ENCODE measurements at places on chromosomes 1 and 21.

GRCh38 chr1:59985911-59986515, 59.4 kb upstream of the CYP2J2 start:
- DNase-seq, result no peak

GRCh38 chr21:14526199-14526598, 19.9 kb downstream of the SAMSN1 start:
- DNase-seq, result no peak

GRCh38 chr1:112472142-112472541, 36.6 kb upstream of the WNT2B start:
- DNase-seq, result no peak

GRCh38 chr1:25837262-25837875, 17.6 kb downstream of the MTFR1L start:
- no peak for DNase-seq

DNA sequence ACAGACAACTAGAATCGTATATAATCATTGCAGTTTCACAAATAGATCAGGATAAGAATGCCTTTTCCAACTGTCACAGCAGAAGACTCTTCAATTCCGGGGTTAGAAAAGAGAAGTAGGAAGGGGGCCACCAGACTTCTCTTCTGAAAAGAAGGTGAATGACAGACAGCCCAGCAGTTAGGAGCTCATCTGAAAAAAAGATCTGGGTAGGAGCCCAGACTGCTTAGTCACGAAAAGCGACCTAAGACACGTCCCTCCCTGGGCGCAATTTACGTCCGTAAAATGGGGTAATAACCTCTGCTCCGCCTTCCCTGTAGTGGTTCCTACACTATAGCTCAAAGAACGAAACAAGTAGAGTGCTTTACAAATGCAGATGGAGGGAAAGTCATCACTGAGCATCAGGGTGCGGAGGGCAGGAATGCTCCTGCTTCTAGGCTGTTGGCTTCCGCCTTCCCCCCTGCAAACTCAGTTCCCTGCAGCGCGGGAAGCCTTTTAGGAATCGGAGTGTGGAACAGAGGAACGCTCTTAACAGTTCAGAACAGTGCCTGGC, 582 bp downstream of the ORC1 start:
- peak; percentile 41 for DNase-seq

- no peak for DNase-seq
These were observed 18.9 kb downstream of the NPR1 start for GRCh38 chr1:153697191-153698019.

DNA sequence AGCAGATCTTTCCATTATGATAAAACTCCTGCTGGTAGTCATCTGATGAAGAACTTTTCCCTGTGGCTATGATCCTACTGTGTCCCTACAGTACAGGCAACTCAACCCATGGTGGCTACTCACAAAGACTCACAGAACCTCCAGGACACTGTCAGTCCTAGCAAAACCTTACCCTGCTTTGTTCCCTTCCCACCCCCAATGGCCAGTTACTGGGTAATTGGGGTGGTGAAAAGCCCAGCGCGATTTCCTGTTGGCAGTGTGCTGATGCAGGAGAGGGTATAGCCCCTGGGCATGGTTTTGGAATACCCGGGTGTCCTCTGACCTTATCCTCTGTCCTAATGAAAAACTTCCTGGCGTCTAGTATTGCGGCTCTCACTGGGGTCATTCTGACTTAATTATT, 533 bp upstream of the RGL1 start:
- DNase-seq, result no peak

DNA sequence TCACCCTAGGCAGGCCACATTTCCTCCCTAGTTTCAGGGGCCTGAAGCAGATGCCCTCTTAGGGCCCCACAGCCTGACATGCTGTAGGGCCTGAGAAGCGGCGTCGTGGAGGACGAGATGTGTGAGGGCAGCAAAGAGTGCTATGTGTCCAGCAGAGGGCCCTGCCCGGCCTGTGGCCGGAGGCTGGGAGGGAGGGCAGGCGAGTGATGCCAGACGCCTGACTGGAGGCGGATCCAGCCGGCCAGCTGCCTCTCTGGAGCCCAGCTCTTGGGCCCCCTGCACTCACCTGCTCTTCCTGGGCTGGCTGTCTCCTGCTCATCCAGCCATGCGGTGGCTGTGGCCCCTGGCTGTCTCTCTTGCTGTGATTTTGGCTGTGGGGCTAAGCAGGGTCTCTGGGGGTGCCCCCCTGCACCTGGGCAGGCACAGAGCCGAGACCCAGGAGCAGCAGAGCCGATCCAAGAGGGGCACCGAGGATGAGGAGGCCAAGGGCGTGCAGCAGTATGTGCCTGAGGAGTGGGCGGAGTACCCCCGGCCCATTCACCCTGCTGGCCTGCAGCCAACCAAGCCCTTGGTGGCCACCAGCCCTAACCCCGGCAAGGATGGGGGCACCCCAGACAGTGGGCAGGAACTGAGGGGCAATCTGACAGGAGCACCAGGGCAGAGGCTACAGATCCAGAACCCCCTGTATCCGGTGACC, at the start of gene GPR37L1:
Gene GPR37L1, plus strand, starts transcription at position 279 of the 697 bp plus-strand sequence. Its CDS starts 47 bp downstream, at position 326.
- no peak for DNase-seq

GRCh38 chr1:235730007-235730406, 80.4 kb upstream of the GNG4 start:
- no peak for DNase-seq

GRCh38 chr1:207181847-207182246, 77.8 kb downstream of the C4BPA start:
- DNase-seq, result no peak

- no peak for DNase-seq
These were observed 102.6 kb downstream of the GPATCH2 start for GRCh38 chr1:217528271-217528670.

GRCh38 chr1:175317779-175318178, 125.2 kb upstream of the KIAA0040 start:
- DNase-seq, result no peak

- peak; percentile 7 for DNase-seq
These were observed 4.6 kb downstream of the CHD1L start for GRCh38 chr1:147246910-147247655.

GRCh38 chr1:40143891-40144575, 17.2 kb upstream of the RLF start:
- peak; percentile 69 for DNase-seq

DNA sequence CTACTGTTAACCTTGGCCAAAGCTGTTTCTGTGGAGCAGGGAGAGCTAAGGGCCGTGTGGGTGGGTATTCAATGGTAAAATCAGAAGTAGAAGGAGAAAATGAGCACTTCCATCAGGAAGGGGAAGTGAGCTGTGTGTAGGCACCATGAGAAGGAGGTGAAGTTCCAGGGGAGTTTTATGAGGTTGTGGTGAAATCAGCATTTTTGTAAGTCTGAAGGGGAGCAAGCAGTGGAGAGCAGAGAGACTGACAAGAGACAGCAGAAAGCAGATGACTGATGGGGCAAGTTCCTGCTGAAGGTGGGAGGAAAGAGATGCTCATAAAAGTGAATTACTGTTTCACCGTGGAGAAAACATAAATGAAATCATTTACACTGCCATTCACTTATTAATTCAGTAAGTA, 2.7 kb upstream of the GPR88 start:
- no peak for DNase-seq

GRCh38 chr1:116154536-116154935, 43.3 kb downstream of the MAB21L3 start:
- no peak for DNase-seq

- DNase-seq, result no peak
These were observed 5.6 kb downstream of the SETDB1 start for GRCh38 chr1:150931773-150932172.

DNA sequence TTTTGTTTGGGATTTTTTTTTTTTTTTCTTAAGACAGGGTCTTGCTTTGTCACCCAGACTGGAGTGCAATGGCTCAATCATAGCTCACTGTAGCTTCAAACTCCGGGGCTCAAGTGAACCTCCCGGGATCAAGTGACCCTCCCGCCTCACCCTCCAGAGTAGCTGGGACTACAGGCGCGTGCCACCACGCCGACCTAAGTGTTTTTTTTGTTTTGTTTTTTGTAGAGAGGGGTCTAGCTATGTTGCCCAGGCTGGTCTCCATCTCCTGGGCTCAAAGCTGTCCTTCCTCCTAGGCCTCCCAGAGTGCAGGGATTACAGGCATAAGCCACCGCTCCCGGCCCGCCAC, 776 bp downstream of the HLCS start:
- no peak for DNase-seq

DNA sequence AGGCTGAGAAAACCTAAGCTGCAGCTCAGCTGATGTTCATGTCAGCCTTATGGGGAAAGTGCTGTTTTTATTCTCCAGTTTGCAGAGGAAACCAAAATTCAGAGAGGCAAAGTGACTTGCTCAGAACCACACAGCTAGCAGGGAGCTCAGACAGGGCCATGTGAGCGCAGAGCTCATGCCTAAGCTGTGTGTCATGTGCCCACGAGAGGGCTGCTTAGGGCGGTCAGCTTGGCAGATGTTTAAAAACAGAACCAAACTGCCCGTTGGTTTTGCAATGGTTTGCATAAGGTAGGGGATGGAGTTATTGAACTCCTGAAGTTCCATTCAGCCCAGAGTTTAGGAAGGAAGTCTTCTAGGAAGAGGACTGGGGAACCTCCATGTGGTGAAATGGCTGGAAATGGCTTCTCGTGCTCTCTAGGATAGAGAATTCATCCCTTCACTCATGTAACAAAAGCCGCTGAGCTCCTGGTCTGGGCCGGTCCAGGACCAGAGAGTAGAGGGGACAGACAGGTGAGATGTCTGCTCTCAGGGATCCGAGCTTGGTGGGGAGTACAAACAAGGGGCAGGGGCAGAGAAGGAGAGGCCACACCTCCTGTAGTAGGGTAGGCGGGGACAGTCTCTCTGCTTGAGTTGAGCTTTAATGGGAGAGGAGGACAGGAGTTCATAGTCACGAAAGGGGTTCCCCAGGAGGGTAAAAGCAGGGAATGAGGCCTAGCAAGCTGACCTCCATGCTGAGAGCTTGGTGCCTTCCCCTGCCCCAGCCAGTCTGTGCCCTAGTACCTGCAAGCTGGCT, 46.9 kb downstream of the ARHGEF10L start:
- no peak for DNase-seq

DNA sequence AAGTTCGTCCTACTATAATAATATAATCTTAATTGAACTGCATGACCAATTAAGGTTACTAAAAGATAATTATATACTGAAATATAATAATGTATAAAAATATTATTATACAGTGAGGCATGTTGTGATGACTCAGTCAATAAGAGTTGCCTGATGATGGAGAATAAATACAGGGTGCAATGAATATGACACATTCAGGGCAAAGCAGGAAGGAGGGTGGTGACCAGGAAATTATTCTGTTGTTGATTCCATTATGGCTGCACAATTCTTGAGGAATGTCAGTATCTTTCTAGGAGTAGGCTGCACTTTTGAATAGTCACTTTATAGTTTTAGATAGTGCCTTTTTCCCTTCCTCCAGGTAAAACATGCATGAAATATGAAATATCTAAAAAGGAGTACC, 46.4 kb upstream of the RGS21 start:
- DNase-seq, result no peak

DNA sequence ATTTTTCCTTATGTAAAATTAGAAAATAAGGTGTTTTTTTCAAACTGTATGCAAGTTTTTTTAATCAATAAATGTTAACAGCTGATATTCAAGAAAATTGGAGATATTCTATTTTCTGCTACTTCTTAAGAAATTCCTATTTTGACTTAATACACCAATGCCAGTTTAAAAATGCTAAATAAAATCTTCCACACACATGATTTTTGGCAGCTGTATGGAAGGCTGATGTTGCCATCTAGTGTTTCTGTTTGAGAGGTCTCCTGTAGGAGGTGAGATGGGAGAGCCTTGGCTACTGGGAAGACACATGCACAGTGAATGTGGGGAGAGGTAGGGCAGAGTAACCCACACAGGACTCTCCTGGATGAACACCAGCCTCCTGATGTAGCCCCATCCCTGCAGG, 29.2 kb upstream of the OR2B11 start:
- peak; percentile 26 for DNase-seq

- DNase-seq, result peak; percentile 81
These were observed 87.9 kb upstream of the LYST start for GRCh38 chr1:235954306-235955283.

- no peak for DNase-seq
These were observed 185.5 kb downstream of the DUSP10 start for GRCh38 chr1:221556435-221556834.

DNA sequence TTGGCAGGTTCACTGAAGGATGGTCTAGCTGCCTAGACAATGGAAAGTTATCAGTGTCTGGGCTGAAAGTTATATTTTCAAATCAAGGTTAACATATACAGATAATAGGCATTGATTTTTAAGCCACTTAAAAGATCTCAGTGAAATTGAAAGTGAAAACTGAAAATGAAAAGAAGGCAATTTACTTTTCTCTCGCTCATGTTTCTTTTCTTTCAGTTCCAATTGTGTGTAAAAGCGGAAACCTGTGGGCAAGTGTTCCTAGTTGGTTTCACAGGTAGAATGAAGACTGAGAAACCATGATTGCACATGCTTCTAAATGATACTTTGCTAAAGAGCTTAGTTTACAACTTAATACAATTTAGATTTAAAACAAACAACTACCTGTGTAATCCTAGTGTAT, 383.7 kb downstream of the ZP4 start:
- no peak for DNase-seq

DNA sequence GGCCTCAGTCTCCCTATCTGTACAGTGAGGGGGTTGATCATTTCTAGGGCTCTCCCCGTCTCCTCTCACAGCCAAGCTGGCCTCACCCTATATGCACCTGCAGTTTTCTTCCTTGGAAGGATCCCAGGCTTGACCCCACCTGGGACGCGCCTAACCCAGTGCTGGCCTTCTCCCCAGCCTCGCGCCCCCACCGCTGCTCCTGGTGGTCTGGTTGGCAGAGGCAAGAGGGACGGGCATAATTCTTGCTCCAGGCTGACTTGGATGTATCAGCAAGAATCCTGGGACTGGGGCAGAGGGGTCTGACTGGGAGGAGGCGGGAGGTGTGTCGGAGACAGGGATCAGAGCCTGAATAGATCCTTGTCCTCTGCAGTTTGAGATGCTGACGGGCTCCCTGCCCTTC, 25.2 kb downstream of the RPS6KA1 start:
- DNase-seq, result no peak

GRCh38 chr1:100400404-100400803, 48.1 kb downstream of the CDC14A start:
- peak; percentile 41 for DNase-seq

DNA sequence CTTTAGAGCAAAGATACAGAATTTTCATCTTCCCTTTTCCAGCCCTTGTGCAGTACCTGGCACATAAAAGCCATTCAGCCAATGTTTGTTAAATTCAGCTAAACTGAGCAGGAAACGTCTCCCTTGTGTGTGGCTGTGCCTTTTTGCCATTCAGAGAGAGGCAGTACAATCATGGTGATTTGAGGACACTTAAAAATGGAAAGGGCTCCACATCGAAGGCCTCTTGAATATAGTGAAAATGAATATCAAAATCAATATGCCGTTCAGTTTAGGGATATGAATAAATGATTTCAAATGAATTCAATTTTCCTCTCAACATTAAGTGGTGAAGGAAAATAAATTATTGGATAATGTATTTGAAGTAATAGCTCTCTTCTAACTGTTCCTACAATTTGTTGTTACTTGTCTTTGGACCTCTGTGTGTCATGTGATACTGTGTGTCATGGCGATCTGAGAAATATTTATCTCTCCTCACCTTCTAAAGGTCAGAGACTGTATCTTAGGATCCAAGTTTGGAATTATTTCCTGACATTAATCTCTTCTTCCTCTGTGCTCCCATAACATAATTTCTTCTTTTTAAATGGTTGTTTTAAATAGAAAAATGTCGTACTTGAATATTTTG, 355.6 kb upstream of the ST6GALNAC5 start:
- no peak for DNase-seq

GRCh38 chr21:14589855-14590563, 43.9 kb upstream of the SAMSN1 start:
- DNase-seq, result no peak
